GM20000 (cell line): ENCODE measurements at places on chromosomes 3 and 15.

DNA sequence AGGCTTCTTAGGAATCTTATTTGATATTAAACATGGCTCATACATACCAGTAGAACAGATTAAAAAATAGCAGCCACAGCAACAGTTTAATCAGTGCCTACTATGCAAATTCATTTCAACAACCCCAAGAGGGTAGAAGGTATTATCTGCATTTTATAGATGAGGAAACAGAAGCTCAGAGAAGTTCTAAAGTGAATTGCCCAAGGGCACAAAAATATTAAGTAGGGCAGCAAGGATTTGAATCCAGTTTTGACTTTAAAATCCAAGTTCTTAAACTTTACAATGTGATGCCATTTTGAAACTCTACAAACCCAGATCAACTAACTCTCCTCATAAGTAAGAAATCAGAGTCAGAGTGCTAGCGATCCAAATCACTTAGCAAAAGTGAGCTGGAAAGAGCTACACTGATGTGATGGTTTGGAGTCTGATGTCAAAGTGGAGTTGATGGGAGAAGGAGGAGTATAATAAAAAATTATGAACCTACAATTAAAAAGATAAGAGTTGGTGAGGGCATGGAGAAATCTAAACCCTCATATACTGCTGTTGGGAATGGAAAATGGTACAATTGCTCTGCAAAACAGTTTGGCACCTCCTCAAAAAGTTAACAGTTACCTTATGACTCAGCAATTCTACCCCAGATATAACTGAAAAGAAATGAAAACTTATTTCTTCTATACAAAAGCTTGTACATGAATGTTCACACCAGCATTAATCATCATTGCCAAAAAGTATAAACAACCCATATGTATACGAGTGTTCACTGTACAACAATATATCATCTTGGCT, 51.0 kb upstream of the PLXND1 start:
- DNase-seq = no peak

GRCh38 chr15:85755942-85756341, 38.8 kb downstream of the KLHL25 start:
- DNase-seq = no peak

DNA sequence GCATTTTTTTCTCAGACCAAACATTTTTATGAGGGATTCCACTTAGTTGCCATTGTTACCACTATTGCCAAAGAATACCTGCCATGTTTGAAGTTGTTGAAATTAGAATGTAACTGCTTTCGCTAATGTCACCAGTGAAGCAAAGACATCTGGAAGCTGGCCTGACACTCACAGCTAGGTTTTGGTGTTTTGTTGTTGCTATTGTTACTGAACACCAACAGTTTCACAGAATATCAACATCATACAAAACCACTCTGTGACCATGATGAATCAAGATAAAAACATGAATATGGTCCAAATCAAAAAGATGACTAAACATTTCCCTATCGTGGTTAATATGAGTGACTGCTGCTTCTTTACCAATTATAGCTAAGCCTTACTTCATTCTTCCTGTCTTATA, 6.9 kb upstream of the CFAP20DC start:
- no peak for DNase-seq

DNA sequence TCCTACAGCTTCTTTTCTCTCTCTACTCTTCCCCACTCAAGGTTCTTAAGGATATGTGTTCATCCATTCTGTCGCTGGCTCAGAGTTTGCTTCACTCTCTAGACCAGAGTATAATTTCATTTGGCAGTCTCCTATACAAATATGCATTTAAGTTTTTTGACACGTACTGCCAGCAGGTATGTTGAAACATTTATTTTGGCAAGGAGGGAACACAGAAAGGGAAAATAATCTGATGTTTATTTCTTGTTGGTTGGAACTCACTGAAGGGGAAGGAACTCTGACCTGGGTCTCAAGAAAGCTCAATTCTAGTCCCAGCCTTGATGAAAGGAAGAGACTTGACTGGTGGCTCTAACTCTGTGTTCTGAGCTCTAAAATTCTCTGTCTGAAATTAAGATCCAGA, 21.6 kb downstream of the FANCD2 start:
- no peak for DNase-seq

DNA sequence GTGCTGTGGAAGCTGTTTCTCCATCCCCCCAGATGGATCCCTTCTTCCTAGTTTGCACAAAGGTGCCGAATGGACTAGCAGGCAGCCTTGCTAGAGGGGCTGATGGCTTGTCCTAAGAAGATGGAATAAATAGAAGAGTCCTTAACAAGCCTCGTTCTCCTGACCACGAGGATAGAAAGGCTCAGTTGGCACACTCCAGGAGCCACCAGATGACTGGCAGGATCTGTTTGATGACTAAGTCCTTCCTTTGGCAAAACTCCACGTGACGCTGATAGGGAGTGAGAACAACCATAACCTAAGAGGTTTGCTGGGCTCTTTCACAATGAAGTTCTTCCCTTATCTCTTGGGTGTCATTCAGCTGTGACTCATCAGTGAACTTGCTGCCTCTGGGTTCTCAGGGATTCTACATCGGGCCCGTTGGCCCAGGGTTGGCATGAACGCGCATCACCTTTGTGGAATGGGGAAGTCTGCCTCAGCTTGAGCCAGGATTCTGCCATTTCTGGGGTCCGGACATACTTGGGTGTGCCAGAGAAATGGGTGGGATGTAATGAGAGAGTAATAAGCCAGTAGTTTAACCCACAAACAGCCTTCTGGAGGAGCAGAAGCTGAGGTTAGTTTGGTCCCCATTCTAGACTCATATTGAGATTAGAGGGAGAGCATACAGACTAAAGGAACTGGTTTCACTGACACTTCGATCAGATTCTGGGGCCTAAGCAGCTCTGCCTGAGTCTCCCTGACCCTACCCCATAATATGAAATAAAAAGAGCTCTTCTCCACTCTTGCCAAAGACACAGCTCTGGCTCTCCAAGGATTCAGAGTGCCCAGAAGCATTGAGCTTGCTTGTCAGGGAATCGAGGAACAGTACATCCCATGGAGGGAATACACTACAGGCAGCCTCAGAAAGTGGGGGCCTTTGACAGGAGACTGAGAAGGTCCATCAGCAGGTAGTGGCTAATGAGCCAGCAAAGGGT, 2.0 kb upstream of the MELTF start:
- DNase-seq = peak; percentile 19

GRCh38 chr15:88139936-88140335, 116.6 kb downstream of the NTRK3 start:
- DNase-seq = no peak

GRCh38 chr3:134190250-134190649, 60.4 kb downstream of the RYK start:
- no peak for DNase-seq

- DNase-seq = no peak
Observed at GRCh38 chr15:51367322-51367976, 26.0 kb downstream of the GLDN start.

DNA sequence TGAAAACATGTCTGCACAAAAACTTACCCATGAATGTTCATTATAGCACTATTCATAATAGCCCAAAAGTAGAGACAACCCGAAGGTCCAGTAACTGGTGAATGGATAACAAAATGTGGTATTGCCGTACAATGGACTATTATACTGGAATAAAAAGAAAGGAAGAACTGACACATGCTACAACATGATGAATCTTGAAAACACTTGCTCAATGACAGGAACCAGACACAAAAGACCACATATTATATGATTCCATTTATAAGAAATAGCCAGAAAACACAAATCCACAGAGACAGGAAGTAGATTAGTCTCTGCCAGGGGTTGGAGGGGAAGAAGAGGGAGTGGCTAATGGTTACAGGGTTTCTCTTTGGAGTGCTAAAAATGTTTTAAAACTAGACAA, 18.3 kb downstream of the SHC4 start:
- DNase-seq = no peak

GRCh38 chr15:101510212-101511197, 21.0 kb upstream of the PCSK6 start:
- no peak for DNase-seq
